ENCODE measurements at places on chromosomes 2 and 18. TPM values are rescaled to one million over a fixed set of nuclear protein-coding genes. Genes with fewer than 3 reads are reported as not detected.
A peak's percentile ranks its signal among the peaks of the same experiment; 100 is the strongest.

GRCh38 chr2:98769114-98769476 is 38.2 kb upstream of the MGAT4A start:
- H3K4me1 ChIP-seq: peaks cover 33% of the 10 kb centered on the region
- DNase-seq: no peak
- peaks cover 33% of the 10 kb centered on the region for H3K27me3 ChIP-seq
- peaks cover 3% of the 10 kb centered on the region for H3K36me3 ChIP-seq

DNA sequence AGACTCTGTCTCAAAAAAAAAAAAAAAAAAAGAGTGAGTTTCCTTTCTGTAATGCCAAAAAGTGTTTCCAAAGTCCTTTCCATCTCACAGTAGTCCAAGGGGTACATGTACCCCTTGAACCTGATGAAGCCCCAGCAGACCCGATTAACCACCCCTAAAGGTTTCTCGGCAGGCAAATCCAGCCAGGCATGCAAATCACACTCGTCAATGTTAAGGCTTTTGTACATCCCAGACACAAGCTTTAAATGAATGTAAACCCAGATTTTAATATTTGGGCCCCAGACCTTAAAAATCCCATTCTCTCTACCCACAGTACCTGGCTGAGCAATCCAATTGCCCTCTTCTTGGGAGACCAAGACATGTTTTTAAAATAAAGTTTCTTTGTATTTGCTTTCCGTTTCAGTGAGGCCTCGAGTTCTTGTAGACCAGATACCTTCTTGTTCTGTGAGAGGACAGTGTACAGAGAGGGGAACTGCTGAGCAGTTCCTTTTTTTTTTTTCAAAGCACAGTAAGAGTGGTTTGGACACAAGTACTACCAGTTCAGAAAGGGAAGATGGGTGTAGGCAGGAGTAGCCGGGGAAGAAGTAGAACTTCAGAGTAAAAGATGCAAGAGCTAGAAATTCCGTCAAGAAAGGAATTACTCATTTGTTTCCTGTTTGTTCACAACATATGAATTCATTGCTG is at the start of gene NLRC4:
Gene NLRC4, minus strand, starts transcription at position 465 of the 684 bp plus-strand sequence. CDS start 8,111 bp downstream, outside the sequence.
- peaks cover 3% of the 10 kb centered on the region for H3K27me3 ChIP-seq
- no peaks in the 10 kb centered on the region for H3K4me1 ChIP-seq
- no peak within 1 kb of the TSS for H3K27ac ChIP-seq
- H3K4me3 ChIP-seq: no peak within 1 kb of the TSS

GRCh38 chr2:207784898-207785297 is 15.2 kb upstream of the FZD5 start:
- H3K36me3 ChIP-seq: no peaks in the 10 kb centered on the region
- no peak overlapping the region for H3K4me3 ChIP-seq
- no peak overlapping the region for H3K27ac ChIP-seq
- peaks cover 11% of the 10 kb centered on the region for H3K4me1 ChIP-seq
- no peaks in the 10 kb centered on the region for H3K27me3 ChIP-seq

DNA sequence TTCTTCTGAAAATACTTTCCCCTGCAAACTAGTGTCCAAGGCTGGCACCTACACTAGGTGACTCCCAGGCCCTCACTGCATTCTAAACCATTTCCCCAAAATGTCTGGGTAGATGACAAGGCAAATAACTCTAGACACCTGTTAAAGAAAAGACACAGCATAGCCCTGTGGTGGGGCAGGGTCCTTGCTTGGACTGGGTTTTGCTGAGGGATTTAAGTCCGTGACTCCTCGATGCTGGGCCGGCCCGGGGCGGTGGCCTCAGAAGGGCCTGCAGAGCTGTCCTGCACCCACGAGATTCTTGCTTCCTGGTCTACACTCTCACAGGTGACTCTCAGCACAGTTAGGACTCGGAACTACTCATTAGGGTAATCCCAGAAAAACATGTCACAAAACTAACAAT is 55.2 kb downstream of the MBP start:
- no peak overlapping the region for H3K4me3 ChIP-seq
- peaks cover 5% of the 10 kb centered on the region for H3K36me3 ChIP-seq
- no peak for DNase-seq
- no peaks in the 10 kb centered on the region for H3K27me3 ChIP-seq

- no peak for DNase-seq
- H3K27ac ChIP-seq: no peak overlapping the region
- H3K4me1 ChIP-seq: peaks cover 4% of the 10 kb centered on the region
- H3K36me3 ChIP-seq: no peaks in the 10 kb centered on the region
Observed at GRCh38 chr2:170361090-170361936, 183.4 kb downstream of the MYO3B start.

- no peak overlapping the region for H3K4me3 ChIP-seq
- no peaks in the 10 kb centered on the region for H3K4me1 ChIP-seq
- H3K36me3 ChIP-seq: no peaks in the 10 kb centered on the region
Observed at GRCh38 chr2:140701726-140702125, 1429.1 kb downstream of the LRP1B start.

GRCh38 chr2:134718817-134719814 is at the start of gene TMEM163:
Gene TMEM163 (minus strand): TSS chr2:134719000.
- DNase-seq: no peak
- peaks cover 1% of the 10 kb centered on the region for H3K36me3 ChIP-seq
- peaks cover 76% of the 10 kb centered on the region for H3K27me3 ChIP-seq

DNA sequence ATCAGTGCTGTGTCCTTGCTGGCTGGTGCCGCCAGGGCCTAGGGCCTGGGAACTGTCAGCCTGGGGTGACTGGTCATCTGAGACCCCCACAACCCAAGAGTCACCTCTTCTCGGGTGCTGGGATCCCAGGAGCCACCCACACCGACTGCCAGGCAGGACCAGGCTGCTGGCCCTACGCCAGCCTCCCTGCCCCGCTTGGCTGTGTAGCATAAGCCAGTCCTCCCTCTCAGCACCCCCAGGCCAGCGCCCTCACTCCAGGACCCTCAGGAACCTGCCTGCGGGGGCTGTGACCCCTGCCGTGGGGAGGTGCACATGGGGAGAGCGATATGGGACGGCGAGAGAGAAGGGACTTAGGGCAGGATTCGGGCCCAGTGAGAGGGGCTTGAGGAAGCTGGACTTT is 9.5 kb downstream of the ARHGEF4 start:
- DNase-seq: peak; percentile 95
- H3K27ac ChIP-seq: no peak overlapping the region
- peaks cover 15% of the 10 kb centered on the region for H3K27me3 ChIP-seq
- H3K4me1 ChIP-seq: no peaks in the 10 kb centered on the region
- no peaks in the 10 kb centered on the region for H3K36me3 ChIP-seq

GRCh38 chr2:108541451-108541850 is 7.2 kb downstream of the LIMS1 start:
- H3K27ac ChIP-seq: peak overlapping the region; percentile 81
- DNase-seq: no peak
- H3K4me1 ChIP-seq: peaks cover 68% of the 10 kb centered on the region
- peaks cover 2% of the 10 kb centered on the region for H3K36me3 ChIP-seq
- H3K27me3 ChIP-seq: no peaks in the 10 kb centered on the region

DNA sequence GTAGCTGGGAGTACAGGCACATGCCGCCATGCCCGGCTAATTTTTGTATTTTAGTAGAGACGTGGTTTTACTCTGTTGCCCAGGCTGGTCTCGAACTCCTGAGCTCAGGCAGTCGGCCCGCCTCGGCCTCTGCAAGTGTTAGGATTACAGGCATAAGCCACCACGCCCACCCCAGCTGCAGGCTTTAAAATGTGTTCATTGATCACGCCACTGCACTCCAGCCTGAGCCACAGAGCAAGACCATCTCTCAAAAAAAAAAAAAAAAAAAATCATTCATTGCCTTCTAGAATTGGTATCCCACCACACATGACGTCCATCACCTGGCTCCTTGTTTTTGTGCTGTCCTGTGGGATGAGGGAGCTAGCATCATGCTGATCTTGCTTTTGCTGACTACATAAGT is 127.4 kb downstream of the VIT start:
- no peak overlapping the region for H3K4me3 ChIP-seq
- H3K4me1 ChIP-seq: no peaks in the 10 kb centered on the region
- no peaks in the 10 kb centered on the region for H3K36me3 ChIP-seq
- no peaks in the 10 kb centered on the region for H3K27me3 ChIP-seq

GRCh38 chr2:173860082-173860481 is 105.1 kb downstream of the SP3 start:
- H3K4me3 ChIP-seq: no peak overlapping the region
- peaks cover 9% of the 10 kb centered on the region for H3K27me3 ChIP-seq
- no peaks in the 10 kb centered on the region for H3K36me3 ChIP-seq
- H3K27ac ChIP-seq: no peak overlapping the region
- no peak for DNase-seq
- peaks cover 13% of the 10 kb centered on the region for H3K4me1 ChIP-seq

GRCh38 chr2:213251618-213252017 is 32.6 kb upstream of the SPAG16 start:
- no peak for DNase-seq
- no peak overlapping the region for H3K27ac ChIP-seq
- no peaks in the 10 kb centered on the region for H3K36me3 ChIP-seq

GRCh38 chr2:121435790-121436189 is 94.9 kb upstream of the RNU4ATAC start:
- peak overlapping the region; percentile 66 for H3K27ac ChIP-seq
- DNase-seq: no peak
- no peaks in the 10 kb centered on the region for H3K4me1 ChIP-seq
- H3K27me3 ChIP-seq: no peaks in the 10 kb centered on the region

- H3K27ac ChIP-seq: no peak overlapping the region
Observed at GRCh38 chr2:190781604-190782198, 98.9 kb upstream of the GLS start.

GRCh38 chr2:241356871-241357260 is 781 bp downstream of the FARP2 start:
- no peaks in the 10 kb centered on the region for H3K27me3 ChIP-seq
- H3K36me3 ChIP-seq: peaks cover 10% of the 10 kb centered on the region
- peak overlapping the region; percentile 80 for H3K4me3 ChIP-seq
- no peak for DNase-seq
- peaks cover 61% of the 10 kb centered on the region for H3K4me1 ChIP-seq

- no peak overlapping the region for H3K4me3 ChIP-seq
- H3K36me3 ChIP-seq: no peaks in the 10 kb centered on the region
- no peak for DNase-seq
- no peak overlapping the region for H3K27ac ChIP-seq
- peaks cover 18% of the 10 kb centered on the region for H3K4me1 ChIP-seq
Observed at GRCh38 chr2:226699321-226699720, 100.3 kb downstream of the IRS1 start.

DNA sequence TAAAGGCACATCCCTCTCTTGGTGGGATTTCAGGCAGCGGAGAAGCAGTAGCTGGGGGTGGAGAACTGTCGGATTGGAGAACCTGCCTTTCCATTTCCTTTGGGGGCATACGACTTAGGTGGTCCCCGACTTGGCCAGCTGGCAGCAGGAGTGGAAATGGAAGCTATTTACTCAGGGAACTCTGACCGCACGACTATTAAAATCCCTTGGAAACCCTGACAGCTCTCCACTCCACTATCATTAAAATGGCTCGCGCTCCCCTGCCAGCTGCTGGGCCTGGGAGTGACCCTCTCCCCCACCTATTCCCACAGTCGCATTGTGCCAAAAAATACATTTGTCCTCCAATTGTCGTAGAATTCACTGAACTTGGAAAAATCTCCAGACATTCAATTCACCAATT is 77.7 kb upstream of the APCDD1 start:
- peak overlapping the region; percentile 20 for H3K27ac ChIP-seq
- no peaks in the 10 kb centered on the region for H3K27me3 ChIP-seq
- H3K4me3 ChIP-seq: no peak overlapping the region
- H3K4me1 ChIP-seq: peaks cover 39% of the 10 kb centered on the region
- DNase-seq: no peak

DNA sequence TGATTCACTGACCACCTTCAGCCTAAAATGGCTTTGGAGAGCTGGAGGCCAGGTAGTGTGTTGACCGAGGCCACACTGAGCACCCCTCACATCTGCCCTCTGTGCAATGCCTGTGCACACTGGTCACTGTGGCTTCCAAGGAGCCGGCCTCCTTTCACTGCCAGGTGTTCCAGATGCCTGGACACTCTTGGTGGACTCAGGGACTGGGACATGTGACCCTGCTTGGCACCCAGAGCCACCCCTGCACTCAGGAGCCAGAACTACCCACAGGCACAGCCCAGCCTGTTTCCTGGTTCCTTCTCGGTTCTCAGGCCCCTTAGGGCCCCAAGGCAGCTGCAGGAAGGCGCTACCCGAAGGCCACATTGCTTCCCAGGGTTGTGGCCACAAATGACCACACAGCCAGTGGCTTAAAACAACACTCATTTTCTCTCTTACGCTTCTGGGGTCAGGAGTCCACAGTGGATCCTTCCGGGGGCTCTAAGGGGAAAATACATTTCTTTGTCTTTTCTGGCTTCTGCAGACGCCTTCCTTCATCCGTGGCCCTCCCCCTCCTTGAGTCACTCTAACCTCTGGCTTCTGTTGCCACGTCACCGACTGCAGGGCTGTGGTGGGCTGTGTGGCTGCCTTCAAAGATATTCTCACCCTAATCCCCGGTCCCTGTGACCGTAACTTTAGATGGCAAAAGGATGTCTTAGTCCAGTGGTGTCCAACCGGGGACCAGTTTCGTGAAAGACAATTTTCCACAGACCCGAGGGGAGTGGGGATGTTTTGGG is 78.6 kb downstream of the ASB1 start:
- peaks cover 5% of the 10 kb centered on the region for H3K4me1 ChIP-seq
- no peak for DNase-seq
- no peak overlapping the region for H3K27ac ChIP-seq
- peaks cover 2% of the 10 kb centered on the region for H3K36me3 ChIP-seq

The ZSWIM2 gene
- total RNA-seq: not detected

The ABHD3 gene
- 6.8 TPM for total RNA-seq

The CAVIN2 gene
- total RNA-seq: 1.8 TPM

The ASIC4 gene
- total RNA-seq: 0.15 TPM

The PLCL1 gene
- 0.50 TPM for total RNA-seq

The CNDP2 gene
- total RNA-seq: 57.7 TPM

The RAB27B gene
- 0.28 TPM for total RNA-seq

The NCKAP5 gene
- total RNA-seq: 0.87 TPM

The LBX2 gene
- total RNA-seq: 2.3 TPM

Data from chondrocyte (in vitro differentiated cells).